COR-L47 (cell line): ENCODE measurements at places on chromosomes 3 and 15.

DNA sequence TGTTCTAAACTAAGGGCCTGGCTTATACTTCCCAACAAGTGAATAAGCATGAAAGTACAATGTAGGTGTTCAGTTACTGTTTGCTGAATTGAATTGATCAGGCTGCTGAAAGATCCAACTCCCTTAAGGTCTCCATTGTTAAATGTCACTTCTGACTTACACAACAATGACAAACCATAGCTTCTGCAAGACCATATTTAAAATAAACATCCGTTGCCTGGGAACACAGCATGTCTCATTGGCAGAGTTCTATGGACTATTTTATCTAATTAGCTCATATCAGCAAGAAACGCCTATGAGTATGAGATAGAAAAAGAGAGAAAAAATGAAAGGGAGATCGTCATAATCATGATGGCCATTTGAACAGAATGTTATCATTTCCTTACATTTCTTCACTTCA, 605.4 kb downstream of the FGF12 start:
- peak; percentile 60 for DNase-seq

- DNase-seq, result no peak
These were observed 43.7 kb upstream of the MRPL3 start for GRCh38 chr3:131546441-131546840.

DNA sequence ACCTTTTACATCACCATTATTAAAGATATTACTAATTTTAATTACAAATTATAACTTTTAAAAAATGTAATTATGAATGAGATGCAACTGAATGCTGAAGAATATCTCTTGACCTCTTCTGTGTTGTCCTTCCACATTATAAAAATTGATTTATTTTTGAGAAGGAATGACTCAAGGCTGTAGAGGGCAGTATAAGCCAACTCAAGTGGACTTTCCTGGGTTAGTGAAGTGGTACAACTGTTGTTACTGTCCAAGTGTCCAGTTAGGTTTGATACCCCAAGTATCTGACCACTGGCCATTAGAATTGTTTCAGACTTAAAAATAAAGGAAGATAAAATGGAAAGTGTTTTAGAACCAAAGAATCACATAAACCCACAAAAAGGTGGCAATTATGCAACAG, 51.9 kb downstream of the BBX start:
- DNase-seq, result peak; percentile 8

DNA sequence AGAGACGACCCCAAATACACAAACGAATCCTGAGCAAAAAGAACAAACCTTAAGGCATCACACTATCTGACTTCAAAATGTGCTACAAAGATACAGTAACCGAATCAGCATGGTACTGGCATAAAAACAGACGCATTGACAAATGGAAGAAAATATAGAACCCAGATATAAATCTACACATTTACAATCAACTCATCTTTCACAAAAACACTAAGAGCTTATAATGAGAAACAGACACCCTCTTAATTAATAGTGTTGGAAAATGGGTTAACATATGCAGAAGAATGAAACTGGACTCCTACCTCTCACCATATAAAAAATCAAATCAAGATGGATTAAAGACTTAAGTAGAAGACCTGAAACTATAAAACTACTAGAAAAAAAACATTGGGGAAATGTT, 130.3 kb upstream of the DCBLD2 start:
- DNase-seq, result no peak
